ENCODE measurements at places on chromosomes 3 and 15. TPM values are rescaled to one million over a fixed set of nuclear protein-coding genes. Genes with fewer than 3 reads are reported as not detected.

The CD200 gene
- polyA plus RNA-seq = 25.7 TPM

The CDHR4 gene
- polyA plus RNA-seq = not detected

The IL12A gene
- polyA plus RNA-seq = 0.48 TPM

The SPINK8 gene
- polyA plus RNA-seq = not detected

The SLC28A2 gene
- not detected for polyA plus RNA-seq

The CPA3 gene
- polyA plus RNA-seq = 4.0 TPM

The WDR93 gene
- polyA plus RNA-seq = 0.18 TPM

The PLIN1 gene
- polyA plus RNA-seq = 128 TPM

The RPP25 gene
- polyA plus RNA-seq = 3.4 TPM

The CPN2 gene
- 0.22 TPM for polyA plus RNA-seq

The FGF12 gene
- 0.79 TPM for polyA plus RNA-seq

All from adipose tissue (tissue), 3 donors.